ENCODE measurements at places on chromosomes 12 and 14.

DNA sequence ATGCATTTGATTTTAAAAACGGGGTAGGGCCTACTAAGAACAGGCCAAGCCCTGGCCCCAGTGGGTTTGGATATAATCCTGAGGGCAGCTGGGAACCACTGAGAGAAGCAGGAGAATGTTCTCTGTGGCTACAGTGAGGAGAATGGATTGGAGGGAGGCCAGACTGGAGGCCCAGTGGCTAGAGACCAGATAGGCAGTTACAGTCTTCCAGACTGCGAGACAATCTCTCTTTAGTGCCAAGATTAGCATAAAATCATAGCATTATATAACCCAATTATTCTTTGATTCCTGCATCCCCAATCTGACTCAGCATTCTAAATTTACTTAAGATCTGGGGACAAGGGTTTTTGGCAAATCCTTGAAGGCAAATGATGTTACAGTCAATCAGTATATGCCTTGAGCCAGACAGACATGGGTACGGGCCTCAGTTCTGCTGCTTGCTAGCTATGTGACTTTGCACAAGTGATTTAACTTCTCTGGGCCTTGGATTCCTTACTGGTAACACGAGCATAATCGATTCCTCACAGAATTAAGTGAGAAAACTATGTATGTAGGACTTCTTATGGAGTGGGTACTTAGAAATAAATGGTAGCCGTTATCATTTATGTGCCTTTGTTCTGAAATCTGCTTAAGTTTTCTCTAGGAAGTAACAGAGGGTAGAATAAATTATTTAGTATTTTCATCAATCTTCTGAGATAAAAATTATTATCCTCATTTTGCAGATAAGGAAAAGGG is 18.3 kb downstream of the NINJ2 start:
- DNase-seq, result no peak

DNA sequence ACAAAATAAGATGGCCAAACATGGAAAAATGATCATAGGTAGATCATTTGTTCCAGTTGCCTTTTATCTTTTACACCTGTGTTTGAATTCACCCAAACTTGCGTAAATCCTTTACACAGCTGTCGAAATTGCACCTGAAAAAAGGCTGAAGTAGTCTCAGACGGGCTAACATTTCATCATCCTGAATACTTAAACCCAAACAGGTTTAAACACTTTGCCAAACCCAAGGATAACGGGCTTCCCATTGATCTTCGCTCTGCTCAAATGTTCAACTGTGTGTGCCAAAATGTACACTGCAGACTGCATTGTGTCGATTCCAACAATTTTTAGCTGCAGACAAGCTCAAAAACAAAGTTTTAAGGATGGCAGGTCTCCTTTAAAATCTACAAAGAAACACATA is 288.7 kb upstream of the DDHD1 start:
- DNase-seq, result no peak

DNA sequence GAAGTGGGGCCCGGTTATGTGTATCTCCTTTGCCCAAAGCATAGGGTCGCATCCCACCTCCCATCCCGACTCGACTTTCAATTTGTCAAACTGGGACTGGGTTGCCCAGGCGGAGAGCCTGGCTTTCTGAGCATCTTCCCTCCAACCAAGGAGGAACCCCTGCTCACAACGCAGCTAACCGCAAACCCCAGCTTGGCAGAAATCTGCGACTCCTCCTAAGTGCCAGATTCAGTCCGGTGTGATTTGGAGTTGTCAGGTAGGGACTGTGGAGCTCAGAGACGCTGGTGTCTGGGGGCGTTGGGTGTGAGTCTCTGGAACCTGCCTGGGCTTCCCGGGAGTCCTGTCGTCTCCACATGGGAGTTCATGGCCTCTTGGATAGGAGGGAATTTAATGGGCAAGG is 1126.7 kb downstream of the AACS start:
- no peak for DNase-seq

DNA sequence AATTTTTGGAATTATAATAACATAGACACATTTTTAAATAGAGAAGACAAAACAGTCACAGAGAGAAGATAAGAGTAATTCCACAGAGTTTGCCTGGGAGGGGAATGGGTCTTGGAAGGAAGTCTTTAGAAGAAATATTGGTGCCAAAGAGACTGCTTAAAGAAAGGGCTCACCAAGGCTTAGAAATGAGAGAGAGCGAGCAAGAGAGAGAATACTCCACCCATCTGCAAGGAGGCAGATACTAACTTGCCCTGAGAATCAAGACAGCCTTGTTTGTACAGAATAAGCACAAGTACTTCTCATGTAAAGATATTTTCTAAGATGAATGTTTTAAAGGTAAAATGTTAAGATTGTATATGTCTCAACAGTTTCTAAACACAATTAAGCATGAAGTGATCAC is 165.5 kb downstream of the SLC38A4 start:
- no peak for DNase-seq

- DNase-seq, result no peak
Observed at GRCh38 chr12:115260762-115261675, 577.0 kb upstream of the TBX3 start.

GRCh38 chr12:65667932-65668331 is 156.4 kb upstream of the HMGA2 start:
- DNase-seq, result no peak

DNA sequence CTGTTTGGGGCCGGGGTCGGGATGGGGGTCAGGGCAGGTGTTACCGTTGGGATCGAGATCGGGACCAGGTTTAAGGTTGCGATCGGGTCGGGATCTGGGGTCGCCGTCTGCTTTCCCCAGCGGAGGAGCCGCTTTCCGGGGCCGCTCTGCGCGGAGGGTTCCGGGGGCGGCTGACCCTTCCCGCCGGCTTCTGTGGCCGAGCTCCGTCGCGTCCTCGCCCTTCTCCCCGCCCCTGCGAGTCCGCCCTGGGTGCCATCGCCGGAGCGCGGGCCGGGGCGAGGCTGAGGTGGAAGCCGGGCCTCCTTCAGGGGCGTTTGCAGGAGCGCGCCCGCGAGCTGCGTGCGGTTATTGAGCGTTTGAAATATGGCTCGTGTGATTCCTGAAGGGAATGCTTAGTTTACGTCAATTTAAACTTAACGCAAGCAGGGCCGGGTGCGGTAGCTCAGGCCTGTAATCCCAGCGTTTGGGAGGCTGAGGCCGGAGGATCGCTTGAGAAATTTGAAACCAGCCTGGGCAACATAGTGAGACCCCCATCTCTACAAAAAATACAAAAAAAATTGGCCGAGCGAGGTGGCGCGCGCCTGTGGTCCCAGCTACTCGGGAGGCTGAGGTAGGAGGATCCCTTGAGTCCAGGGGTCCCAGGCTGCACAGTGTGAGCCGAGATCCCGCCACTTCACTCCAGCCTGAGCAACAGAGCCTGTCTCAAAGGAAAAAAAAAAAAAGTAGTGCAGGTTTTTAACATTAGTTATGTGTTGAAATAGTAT is 620 bp downstream of the PGAM5 start:
- DNase-seq, result no peak

DNA sequence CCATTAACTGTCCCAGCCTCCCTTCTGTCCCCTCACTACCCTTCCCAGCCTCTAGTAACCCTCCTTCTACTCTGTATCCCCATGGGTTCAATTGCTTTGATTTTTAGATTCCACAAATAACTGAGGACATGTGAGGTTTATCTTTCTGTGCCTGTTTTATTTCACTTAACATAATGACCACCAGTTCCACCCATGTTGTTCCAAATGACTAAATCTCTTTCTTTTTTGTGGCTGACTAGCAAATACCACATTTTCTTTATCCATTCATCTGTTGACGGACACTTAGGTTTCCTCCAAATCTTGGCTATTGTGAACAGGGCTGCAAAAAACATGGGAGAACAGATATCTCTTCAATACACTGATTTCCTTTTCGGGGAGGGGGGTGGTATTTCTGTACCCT is 65.7 kb downstream of the PRKD1 start:
- no peak for DNase-seq

GRCh38 chr14:32383364-32384009 is 54.4 kb downstream of the AKAP6 start:
- DNase-seq, result no peak

GRCh38 chr12:1728824-1729223 is 38.0 kb downstream of the ADIPOR2 start:
- no peak for DNase-seq

- no peak for DNase-seq
Observed at GRCh38 chr14:82387699-82388098, 854.0 kb upstream of the SEL1L start.

- no peak for DNase-seq
Observed at GRCh38 chr12:92467886-92468285, 234.9 kb upstream of the PLEKHG7 start.

GRCh38 chr14:69693145-69693544 is 73.8 kb upstream of the SRSF5 start:
- DNase-seq, result no peak
